ENCODE measurements at places on chromosomes 12 and 14. TPM values are rescaled to one million over a fixed set of nuclear protein-coding genes. Genes with fewer than 3 reads are reported as not detected.
A peak's percentile ranks its signal among the peaks of the same experiment; 100 is the strongest.

DNA sequence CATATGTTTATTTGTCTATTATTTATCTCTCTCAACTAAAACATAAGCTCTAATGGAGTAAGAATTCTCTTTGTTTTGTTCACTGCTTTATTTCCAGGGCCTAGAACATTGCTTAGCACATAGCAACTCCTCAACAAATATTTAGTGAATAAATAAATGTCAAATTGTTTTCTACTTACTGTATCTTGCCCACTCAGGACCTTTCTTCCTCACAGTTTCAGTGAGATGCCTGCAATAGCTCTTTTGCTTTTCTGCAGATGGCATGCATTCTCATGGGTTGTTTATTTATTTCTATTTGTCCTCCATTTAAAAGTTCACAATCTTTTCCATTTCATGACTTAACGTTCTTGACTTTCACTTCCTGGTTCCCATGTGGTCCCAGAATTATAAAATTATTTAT is 94.9 kb upstream of the TTC7B start:
- no peak for DNase-seq

DNA sequence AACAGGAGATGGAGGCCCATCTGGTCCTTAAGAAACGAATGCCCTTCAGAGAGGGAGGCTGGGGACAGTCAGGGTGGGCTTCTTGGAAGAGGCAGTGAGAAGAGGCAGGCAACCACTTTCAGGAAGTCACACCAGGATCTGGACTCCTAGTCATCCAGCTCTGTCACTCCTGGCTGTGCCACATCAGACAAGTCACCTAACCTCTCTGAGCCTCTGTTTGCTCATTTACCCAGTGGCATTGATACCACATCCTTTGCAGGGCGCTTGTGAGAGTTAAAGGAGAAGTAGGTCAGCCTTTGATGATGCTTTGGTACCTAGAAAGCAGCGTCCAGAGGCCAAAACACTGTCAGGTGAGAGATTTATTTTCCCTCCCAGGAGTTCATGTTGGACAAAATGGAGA is 11.1 kb downstream of the CCDC197 start:
- DNase-seq: no peak

GRCh38 chr12:102501773-102502172 is 21.4 kb upstream of the IGF1 start:
- no peak for DNase-seq

DNA sequence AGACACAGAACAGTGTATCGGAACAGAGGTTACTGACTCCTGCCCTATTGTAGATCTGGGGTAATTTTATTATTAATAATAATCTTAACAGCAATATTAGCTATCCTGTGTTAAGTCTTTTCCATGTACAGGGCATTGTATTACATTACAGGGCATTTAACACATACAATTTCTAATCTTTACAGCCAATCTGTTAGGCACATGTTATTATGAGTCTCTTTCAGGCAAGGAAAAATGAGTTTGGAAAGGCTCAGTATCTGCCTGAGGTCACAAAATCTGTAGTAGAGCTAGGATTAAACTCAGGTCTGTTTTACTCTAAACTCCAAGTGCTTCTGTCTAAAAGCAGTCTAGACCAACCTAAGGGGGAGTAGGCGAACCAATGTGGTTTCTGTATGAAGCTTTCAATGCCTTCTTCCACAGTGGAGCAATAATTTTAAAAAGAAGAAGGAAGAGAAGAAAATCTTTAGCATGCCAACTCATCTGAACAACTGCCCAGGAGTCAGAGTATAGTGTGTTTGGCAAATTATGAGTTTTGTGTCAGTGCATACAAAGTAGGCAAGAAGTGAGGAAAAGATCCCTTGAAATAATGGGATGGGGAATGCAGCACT is 192.6 kb downstream of the CHST11 start:
- peak; percentile 48 for DNase-seq

Gene KRT83
- not detected for total RNA-seq

DNA sequence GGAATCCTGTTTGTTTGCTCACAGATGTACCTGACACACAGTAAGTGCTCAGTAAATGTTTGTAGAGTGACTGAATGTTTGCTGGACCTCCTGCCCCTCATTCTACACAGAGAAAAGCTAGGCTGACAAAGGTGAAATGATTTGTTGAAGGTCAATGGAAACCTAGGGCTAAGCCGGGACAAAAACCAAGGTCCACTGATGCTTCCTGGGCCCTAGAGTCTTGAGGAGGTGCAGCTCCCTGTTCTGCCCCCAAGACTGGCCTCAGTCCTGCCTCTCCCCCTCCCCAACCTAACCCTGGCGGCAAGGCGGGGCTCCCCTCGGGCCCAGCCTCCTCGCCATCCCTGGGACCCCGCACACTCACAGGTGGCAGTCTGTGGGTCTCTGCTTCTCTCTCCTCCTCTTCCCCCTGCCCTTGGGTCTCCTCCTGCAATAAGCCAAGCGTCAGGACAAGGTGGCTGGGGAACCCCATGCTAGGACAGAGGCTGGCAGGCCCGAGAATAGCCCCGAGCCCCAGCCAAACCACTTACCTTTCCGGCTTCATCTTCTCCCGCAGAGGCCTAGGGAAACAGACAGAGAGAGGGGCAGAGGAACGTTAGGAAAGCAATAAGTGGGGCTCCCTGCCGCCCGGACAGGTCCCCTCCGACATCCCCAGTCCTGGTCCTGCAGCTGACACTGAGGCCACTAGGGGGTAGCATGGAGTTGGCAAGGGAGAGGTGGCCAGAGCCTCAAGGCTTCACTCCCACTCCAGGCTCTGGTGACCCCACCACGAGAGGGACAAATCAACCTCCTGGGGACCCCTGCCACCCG is 9.3 kb downstream of the PGF start:
- DNase-seq: peak; percentile 62

DNA sequence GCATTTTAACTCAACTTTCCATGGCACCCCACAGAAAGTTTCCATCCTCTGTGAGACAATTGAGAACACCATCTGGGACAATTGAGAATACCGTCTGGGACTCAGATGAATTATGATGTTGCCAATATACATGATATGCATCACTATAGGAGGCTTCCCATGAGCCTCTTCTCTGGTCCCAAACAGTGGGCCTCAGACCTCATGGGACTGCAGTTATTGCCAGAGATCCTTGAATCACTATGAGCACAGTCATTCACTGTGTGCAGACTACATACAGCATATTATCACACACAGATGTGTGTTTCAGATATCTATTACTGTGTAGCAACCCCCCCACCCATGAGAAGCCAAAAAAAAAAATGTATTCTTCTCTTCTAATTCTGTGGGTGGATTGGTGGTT is 134.4 kb downstream of the GXYLT1 start:
- no peak for DNase-seq

Gene PRB2
- total RNA-seq: not detected

Gene GOLGA5
- 7.8 TPM for total RNA-seq

DNA sequence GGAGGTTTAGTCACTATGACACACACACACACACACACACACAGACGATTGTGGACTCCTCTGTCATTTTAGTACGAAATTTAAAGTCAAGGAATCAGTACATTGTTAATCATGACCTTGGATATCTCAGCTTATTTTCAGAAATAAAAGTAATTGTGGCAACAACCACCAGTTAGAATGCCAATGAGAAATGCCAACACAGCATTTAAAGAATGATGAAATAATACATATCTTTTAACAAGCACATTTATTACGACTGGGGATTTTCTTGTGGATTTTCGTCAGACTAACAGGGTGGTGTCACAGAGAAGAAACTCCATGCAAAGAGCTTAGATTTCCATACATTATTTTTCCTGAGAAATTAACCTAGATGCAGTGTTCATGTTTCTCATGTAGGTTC is 1289.4 kb downstream of the AACS start:
- DNase-seq: no peak

DNA sequence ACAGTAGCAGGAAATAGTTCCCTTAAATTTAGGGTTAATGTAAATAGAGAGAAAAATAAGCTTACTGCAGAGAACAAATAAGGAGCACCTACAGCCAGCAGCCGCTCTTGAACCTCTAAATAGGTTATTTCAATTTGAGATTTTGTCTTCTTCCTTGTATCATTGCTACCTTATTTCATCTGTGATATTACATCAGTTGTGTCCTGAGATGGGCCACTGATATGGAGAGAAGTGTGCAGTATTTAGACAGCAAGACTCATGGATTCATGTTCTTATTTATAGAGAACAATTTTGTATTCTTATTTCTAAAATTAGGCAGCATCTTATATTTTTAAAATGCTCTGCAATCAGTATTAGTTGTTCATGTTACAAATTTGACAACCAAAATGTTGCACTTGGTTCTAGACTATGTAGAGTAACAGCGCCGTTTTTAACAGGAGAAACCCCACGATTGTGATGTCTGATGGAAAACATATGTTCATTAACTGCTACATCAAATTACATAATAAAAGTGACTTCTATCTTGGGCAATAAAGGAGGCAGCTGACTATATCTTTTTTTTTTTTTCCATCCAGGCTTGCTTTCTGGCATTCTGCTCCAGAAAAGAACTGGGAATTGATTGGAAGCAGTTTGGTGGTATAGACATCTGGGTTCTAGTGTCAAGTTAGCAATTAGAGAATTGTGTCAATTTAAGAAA is 117.9 kb downstream of the CAND1 start:
- DNase-seq: no peak

- no peak for DNase-seq
Measured at GRCh38 chr12:77220586-77220985, 155.2 kb upstream of the E2F7 start.

- DNase-seq: no peak
Measured at GRCh38 chr14:95696741-95697140, 10.5 kb downstream of the TCL1B start.

DNA sequence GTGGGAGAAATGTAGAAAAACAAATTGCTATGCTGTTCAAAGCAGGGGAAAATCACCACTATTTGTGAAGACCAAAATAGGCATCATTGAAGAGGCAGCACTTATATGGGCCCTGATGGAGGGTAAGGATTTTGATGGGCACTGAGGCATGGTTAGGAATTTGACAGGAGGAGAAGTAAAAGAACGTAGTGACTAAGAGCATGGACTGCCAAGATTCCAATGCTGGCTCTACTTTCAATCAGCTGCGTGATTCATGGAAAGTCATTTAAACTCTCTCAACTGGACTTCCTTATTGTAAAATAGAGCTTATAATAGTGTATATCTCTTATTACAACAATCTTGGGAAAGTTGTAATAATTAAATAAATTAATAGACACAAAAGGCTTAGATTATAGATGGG is 267.7 kb upstream of the G2E3 start:
- DNase-seq: no peak

Gene GPR65
- 0.27 TPM for total RNA-seq

DNA sequence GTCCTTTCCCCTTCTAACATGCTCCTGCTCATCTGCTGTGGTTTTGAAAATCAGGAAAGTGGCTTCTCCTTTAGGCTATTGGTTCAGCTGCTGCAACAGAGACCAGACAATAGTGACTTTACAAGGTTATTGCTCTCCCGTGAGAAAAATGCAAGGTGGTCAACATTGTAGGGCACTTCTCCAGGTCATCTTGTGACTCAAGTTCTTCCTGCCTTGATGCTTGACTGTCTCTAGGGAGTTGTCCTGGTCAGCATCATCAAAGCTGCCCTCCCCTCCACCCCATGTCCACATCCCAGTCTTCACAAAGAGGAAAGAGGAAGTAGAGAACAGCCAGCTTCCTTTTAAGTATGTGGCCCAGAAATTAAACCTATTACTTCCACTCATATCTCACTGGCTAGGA is 3.9 kb upstream of the TMEM63C start:
- no peak for DNase-seq

- no peak for DNase-seq
Measured at GRCh38 chr12:67141296-67142018, 127.7 kb upstream of the CAND1 start.

Gene GARIN6
- not detected for total RNA-seq

Gene FSCB
- not detected for total RNA-seq

- DNase-seq: no peak
Measured at GRCh38 chr14:92953526-92953925, 30.6 kb downstream of the CHGA start.

DNA sequence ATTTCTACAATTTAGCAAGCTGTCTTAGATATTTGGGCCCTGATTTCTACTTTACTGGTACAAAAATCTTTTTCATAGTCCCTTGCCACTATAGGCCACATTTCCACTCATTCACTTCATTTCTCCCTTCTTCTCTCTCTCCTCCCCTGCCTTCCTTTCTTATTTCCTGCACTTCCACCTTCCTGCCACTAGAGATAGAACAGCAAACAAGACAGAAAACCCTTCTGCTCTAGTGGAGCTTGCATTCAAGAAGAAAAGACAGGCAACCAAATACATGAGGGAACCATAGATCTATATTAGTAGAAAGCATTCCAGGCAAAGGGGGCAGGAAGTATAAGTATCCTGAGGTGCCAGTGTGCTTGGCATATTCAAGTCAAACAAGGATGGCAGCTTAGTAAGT is 623.5 kb downstream of the FLRT2 start:
- no peak for DNase-seq

- peak; percentile 84 for DNase-seq
Measured at GRCh38 chr12:29241821-29242591, 92.9 kb downstream of the FAR2 start.

DNA sequence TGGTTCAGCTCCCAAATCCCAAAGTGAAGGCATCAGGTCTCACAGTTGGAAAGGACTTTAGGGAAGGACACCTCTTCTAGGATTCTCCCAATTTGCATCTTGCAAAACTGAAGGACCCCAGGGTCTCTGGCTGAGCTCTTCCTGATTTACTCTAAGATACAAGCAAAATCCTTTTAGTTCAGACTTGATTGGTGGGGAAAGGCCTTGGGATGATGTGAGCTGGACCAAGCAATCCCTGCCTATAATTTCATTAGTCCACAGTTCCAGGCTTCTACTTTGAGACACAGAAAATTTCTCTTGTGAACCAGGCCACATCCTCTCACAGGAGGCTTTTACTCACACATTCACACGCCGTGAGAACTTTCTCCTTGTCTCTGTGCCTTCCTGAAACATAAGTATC is 23.6 kb upstream of the VWF start:
- DNase-seq: no peak

GRCh38 chr12:56374726-56375597 is 12.3 kb upstream of the APOF start:
- DNase-seq: no peak
